Activated CD4-positive, CD25-positive, alpha-beta regulatory T cell treated with anti-CD3 and anti-CD28 coated beads, Interleukin-2, amount 50 U/mL, for 24 hours (primary cell): ENCODE measurements at places on chromosomes 12 and 14.
A peak's percentile ranks its signal among the peaks of the same experiment; 100 is the strongest.

DNA sequence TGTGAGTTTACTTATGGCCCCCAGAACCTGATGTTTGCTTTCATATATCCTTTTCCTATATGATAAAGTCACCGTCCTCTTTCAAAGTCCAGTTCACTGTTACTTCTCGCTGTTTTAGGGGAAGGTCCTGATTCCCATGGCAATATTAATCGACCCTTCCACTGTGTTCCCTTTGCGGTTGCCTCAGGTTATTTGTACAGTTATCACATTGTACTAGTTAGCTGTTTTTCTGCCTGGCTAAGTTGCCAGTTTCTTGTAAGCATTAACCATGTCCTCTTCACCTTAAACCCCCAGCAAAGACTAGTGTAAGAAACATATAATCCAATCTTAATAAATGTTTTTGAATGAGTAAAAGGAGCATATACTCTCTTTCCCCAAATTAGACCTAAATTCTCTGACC lies 115.0 kb upstream of the PPFIA2 start:
- no peak for ATAC-seq

DNA sequence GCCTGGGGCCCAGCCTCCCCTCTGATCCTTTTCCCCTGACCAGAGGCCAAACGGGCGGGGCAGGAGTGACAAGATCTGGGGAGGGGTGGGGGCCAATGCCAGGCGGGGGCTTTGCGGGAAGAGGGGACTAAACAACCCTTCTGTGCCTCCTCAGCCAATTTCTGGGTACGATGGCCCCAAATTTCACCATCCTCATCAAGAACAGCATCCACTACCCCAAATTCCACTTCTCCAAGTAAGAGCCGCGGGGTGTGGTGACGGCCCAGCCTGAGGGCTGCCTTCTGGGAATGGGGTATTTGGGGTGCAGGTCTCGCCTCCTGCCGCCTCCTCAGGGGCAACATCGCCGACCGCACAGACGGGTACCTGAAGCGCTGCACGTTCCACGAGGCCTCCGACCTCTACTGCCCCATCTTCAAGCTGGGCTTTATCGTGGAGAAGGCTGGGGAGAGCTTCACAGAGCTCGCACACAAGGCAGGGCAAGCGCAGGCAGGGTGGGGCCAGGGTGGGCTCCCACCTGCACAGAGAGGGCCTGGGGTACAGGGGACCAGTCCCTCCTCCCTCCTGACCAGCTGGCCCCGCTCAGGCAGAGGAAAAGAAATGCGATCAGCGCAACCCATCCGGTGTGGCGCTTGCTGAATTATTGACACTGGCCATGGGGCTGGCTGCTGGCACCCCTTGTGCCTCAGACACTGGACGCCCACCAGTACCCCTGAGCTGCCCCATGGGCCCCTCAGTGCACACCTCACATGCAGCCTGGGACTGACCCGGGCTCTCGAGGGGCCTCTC lies 1.7 kb downstream of the P2RX2 start:
- no peak for ATAC-seq

- ATAC-seq: no peak
These were observed 17.4 kb upstream of the KRT7 start for GRCh38 chr12:52215587-52216031.

DNA sequence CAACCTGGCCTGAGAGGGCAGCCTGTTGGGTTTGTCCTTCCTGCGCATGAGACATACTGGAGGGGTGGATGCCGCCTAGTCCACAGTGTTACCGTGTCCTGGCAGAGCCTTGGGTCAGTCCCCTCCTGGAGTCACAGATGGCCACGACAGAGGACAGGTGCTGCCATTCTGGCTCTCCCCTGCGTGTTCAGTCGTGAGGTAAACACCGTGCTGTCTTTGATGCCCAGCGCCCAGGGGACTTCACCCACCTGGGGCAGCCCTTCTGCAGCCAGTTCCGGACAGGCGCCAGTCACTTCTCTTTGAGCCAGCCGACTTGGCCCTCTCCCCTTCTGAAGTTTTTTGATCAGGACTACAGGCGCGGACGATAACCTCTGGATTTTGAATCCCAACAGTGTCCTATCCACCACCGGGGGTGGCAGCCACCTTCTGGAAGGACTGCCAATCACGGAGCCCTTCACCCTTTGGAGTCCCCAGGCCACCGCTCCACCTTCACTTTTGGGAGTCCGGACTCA lies 933.0 kb downstream of the DIO2 start:
- no peak for ATAC-seq

GRCh38 chr12:104108755-104109445 lies 29.1 kb downstream of the NFYB start:
- peak; percentile 95 for ATAC-seq

GRCh38 chr12:50013361-50014147 lies 11.7 kb downstream of the RACGAP1 start:
- ATAC-seq: peak; percentile 94

- ATAC-seq: no peak
These were observed 61.5 kb downstream of the SPATS2 start for GRCh38 chr12:49428793-49429192.

DNA sequence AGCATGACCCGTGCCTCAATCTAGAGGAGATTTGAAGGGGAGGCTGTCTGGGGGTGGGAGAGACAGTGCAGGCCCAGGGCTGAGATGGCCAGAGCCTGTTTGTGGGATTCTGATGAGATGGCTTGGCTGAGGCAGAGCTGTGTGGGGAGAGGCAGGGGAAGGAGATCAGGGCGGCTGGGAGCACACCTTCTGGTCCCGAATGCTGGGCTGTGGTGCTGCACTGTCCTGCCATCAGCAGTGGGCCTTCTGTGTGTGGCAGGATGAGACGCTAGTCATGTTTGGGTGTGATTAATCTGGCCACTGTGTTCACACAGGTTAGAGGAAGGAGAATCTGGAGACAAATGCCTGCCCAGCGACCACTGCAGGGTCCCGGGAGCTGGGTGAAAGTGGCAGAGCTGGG lies 300.9 kb downstream of the CACNA1C start:
- no peak for ATAC-seq

- no peak for ATAC-seq
These were observed 147.8 kb upstream of the PLEKHA5 start for GRCh38 chr12:18981732-18982131.

- ATAC-seq: no peak
These were observed 45.3 kb upstream of the SINHCAF start for GRCh38 chr12:31371256-31371620.

GRCh38 chr12:76135456-76135855 lies 51.0 kb upstream of the NAP1L1 start:
- no peak for ATAC-seq

DNA sequence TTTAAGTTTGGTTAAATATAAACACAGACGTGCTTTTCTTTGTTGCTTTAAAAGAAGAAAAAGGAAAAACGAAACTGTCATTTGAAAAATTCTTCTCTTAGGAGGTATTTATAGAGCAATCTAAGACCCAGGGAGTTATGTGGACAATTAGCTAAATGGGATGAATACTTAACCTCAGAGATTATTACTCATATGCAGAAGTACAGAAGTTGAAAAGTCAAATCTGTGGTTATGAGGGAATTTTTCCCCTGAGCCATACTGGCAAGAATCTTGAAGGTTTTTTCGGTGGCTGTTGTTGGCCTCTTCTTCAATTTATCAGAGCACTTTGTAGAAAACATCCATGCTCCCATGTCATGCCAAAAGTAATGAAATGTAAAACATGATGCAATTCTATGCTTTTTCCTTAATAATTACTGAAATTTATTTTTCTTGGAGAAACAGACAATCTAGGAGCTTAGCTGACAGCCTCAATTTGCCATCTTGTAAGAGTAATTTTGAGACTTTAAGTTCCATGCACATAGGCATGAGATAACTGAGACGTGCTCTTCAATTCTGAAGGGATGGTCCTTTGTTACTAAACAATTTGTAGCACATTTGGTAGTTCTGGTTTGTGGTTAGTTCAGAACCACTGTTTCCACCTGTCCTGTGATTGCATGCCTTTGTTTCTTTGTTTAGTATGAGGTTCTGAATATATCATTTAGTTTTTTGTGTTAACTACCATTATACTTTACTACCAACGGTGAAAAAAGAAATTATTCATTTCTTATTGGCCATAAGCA lies 126.6 kb downstream of the BCAT1 start:
- peak; percentile 75 for ATAC-seq

DNA sequence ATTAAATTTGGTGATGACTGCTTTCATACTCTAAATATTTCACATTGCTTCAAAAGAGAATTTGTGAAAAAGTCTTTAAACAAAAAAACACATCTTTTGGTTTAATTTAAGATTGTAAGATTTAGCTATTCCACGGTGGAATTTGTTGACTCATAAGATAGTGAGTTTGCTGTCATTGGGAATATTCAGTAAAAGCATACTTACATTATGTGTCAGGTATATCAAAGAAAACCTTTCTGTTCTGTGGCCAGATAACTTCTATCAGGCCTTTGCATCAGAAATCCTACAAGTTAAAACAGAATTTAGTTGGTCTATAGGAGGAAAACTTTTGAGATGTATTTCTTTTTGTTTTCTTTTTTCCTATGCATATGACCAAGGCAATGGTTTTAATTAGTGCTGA lies 148.8 kb upstream of the E2F7 start:
- ATAC-seq: no peak

- ATAC-seq: no peak
These were observed 28.6 kb upstream of the AEBP2 start for GRCh38 chr12:19410629-19411185.
